ENCODE measurements at places on chromosomes 1 and 21.

GRCh38 chr1:226061841-226062557 is 517 bp upstream of the H3-3A start:
- no peak for DNase-seq

DNA sequence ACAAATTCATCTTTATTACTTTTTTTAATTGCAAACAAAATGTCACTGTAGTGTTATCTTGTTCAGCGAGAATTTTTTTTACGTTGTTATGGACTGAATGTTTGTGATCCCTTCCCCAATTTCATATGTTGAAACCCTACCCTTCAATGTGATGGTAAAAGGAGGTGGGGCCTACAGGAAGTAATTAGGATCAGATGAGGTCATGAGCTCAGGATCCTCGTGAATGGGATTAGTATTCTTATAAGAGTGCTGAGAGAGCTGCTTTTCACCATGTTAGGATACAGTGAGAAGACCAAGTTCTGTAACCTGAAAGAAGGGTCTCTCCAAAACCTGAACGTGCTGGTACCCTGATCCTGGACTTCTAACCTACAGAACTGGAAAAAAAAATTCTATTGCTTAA is 646.0 kb upstream of the TMPRSS15 start:
- no peak for DNase-seq

DNA sequence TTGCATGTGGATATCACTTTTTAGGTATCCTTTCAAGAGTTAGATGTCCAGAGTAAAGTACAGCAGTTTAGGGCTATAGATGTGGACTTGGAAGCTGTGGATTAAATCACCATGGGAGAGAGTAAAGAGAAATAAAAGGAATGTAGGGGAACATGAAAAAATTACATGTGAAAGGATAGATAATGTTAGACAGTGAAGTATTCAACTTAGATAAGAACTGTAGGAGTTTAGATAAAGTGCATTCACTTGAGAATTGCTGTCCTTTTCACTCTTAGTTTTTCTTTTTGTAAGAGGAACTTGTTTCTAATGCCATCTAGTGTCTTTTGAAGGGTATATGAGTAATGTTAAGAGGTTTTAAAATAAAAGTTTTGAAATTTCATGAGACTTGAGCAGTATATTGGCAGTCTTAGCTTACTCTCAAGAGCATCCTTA is 40.1 kb downstream of the MAST2 start:
- no peak for DNase-seq

DNA sequence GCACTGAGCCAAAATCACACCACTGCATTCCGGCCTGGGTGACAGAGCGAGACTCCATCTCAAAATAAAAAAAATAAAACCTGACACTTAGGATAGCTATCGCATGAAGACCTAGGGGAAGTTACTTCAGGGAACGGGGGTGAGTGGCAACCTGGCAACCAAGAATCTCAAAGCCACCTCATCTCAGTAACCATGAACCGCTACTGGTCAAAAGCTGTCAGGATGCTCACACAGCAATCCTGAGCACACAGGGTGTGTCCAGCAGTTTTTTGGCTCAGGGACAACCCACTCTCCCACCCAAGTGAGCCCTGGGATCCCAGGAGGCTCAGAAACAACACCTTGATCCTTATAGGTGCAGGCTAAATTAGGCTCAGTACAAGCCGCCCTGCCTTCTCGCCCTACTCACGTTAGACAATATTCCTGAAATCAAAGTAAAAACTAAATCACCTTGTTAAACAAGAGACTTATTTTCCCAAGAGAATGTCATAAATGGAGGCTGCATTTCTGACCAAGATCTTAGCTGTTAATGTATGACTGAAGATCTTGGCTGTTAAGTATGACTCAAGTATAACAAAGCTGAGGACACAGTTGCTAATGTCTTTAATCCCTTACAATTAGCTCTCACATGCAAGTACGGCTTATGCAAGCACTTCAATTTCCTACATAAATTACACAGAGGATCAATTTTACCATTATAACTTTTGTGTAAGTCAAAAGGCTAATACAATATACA is 48.3 kb upstream of the NADK start:
- no peak for DNase-seq

DNA sequence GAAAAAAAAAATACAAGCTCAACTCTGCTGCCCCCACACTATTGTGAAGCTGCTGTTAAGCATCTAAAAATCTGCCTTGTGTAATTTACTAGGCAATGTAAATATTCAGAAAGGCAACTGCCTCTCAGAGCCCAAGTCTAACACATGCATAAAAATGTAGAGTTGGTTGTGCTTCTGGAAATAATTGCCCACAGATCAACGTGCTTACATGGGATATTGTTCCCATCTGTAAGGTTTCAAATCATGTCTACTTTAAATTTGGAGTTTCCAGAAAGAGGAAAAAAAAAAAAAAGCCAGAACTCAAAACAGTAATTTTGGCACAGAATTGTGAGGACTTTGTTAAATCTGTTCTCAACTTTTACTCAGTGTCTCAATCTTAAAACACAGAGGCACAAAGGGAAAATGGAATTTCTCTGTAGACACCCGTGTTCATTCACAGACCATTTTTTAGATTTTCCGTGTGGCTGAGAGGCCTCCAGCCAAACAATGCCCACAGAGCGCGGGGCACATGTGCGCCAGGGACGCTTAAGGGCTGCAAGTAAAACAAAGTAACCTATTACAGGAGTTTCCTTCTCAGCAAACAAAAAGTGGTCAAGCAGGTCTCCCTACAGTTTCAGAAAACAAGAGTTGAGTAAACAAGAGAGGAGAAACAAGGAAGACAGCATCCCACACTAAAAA is 115.5 kb downstream of the RERE start:
- DNase-seq = no peak

DNA sequence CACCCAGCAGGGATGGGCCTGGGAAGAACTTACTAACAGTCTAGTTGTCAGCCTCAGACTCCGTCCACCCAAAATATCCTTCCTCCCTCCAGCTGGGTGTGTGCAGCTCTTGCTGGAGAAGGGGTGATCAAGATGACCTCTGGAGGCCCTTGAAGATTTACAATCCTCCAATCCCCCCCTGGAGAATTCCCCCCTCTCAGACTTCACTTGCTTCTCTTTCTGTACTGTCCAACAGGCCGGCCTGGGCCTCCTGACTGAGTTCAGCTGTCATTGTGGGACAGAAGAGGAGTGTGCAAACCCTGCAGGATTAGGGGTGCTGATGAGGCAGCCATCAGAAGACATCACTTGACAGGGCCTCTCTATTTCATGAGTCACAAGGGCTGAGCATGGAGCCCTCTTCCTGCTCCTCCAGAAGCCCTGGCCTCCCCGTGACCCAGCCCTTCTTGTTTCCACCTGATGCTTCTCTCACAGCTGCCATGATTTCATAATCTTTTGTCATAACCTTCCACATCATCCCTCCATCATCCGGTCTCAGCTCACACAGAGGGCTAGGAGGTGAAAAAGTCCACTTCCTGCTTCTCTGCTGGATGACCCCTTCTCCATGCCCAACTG is 17.5 kb upstream of the IGFN1 start:
- no peak for DNase-seq

- DNase-seq = peak; percentile 31
Measured at GRCh38 chr1:230823931-230824381, 44.4 kb downstream of the C1orf198 start.

Measured in liver (tissue), 10 donors.